ENCODE measurements at places on chromosomes 12 and 14.

- DNase-seq: no peak
Observed at GRCh38 chr12:70994217-70994788, 73.8 kb upstream of the PTPRR start.

GRCh38 chr14:27015065-27015464, 417.2 kb upstream of the NOVA1 start:
- DNase-seq: no peak

- peak; percentile 32 for DNase-seq
Observed at GRCh38 chr12:110585231-110585799, 2.2 kb upstream of the PPTC7 start.

DNA sequence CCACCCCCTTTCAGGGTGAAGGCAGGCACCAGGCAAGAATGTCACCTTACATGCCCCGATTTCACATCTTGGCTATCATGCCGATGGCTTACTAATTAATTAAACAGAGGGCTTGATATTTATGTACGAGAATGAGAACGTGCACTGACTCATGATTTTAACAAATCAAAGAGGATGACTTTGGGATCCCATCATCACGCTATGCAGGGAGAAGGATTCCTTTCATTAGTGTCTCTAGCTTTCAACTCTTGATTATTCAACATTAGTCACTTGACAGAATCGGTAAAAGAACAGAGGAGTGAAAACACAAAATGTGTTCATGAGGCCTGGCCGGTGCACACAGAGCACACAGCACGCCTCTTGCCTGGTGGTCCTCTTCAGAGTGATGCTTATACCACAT, 80.6 kb downstream of the PRKAB1 start:
- no peak for DNase-seq

DNA sequence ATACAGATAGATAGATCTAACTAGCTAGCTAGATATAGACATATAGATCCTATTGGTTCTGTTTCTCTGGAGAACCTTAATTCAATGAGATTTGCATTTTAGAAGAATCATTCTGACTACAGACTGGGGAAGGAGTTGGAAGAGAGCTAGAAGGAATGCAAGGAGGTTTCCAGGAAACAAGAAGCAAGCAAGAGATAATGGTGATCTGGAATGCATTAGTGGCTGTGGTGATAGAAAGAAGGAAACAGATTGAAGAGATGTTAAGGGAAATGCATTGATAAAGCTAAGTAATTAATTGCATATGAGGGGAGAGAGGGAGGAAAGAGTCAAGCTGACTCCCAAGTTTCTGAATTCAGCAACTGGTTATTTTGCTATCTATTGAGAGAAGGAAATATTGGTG, 42.7 kb downstream of the DBX2 start:
- DNase-seq: no peak

- no peak for DNase-seq
Observed at GRCh38 chr14:22088614-22089342, 415.2 kb upstream of the OR4E1 start.

- no peak for DNase-seq
Observed at GRCh38 chr14:85948153-85948552, 418.2 kb downstream of the FLRT2 start.

GRCh38 chr12:8504351-8504750, 9.0 kb upstream of the CLEC4D start:
- no peak for DNase-seq

GRCh38 chr12:52631264-52631663, 12.9 kb upstream of the KRT73 start:
- no peak for DNase-seq

DNA sequence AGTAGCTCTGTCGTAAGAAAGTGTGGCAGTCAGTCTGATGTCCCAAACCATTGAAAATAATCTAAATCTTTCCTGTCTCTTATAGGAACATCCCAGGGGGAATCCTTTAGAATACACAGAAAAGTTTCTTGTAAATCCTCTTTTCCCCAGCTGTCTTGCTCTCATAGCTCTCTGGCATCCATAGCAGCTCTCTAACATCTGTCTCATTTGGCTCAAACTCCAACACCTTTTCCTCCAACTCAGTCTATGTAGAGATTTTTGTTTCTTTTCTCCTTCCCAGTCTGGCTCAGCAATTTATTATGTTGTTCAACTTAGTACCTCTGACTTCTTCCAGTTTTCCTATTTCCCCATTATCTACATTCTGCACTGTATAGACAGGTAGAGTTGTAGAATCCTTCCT, 84.4 kb upstream of the NEDD1 start:
- DNase-seq: no peak

Measured in CD8-positive, alpha-beta T cell (primary cell).